ENCODE measurements at places on chromosomes 3 and 15.

DNA sequence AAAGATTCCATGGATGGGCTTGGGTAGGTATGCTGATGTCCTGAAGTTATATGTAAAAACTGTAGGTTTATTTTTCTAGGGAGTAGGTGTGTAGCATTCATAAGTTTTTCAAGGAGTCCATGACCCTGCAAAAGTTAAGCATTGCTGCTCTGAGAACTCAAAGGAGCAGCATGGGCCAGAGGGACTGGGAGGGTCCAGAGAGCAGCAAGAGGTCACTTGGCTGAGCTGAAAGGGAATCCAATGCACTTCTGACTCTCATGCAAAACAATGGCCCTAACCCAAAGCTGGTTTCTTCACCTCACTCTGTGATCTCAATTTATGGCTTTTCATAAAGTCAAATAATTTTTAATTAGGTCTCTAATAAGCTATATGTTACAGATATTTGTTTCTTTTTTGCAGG, 198.3 kb upstream of the GOLGA6L4 start:
- no peak for DNase-seq

DNA sequence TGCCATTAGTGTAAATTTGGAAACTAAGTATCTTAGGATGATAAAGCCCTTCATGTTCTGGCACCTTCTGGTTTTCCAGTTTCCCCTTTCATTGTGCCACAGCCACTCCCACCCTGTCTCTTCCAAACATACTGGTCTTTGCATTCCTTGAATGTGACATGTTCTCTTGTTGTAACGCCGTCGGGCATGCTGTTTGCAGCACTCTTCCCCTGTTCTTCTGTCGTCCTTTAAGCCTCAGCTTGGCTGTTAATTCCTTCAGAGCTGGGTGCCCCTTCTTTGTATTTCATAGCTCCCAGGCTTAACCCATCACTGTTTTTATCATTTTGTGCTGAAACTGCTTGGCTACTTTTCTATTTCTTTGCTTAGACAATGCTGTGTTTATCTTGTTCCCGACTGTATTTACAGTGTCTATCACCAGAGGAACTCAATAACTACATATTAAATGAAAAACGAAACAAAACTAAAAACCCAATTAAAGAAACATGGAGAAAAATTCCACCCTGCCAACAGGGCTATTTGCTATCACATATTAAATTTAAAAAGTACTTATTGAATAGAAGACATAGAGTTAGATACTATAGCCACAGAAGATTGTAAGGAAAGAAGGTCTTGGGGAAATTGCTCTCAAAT, 95.4 kb upstream of the KCNAB1 start:
- DNase-seq, result no peak

DNA sequence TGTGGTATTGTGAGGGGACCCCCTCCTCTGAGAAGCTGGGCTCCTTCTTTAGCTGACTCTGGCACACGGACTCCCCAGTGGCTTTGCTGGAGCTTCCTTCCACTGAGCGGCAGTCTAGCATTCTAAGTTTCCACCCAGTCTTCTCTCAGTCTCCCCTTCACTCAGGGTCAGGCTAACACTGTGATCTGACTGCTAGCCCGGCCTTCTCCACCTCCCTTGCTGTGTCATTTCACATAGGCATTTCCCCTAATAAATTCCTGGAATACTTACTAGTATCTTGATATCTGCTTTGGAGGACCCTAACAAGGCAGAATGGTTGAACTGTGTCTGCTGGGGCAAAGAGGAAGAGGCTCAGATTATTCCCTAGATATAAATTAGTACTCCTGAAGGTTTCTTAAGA, 106.2 kb upstream of the THBS1 start:
- DNase-seq, result no peak

GRCh38 chr15:68431037-68431791, 749 bp downstream of the ITGA11 start:
- DNase-seq, result no peak

GRCh38 chr3:107068980-107069379, 308.3 kb upstream of the CCDC54 start:
- DNase-seq, result no peak

- no peak for DNase-seq
Measured at GRCh38 chr3:100069472-100069871, 44.8 kb downstream of the FILIP1L start.

- no peak for DNase-seq
Measured at GRCh38 chr3:48473617-48473952, 27.0 kb downstream of the ATRIP start.

- no peak for DNase-seq
Measured at GRCh38 chr3:132145833-132146232, 111.0 kb upstream of the CPNE4 start.

GRCh38 chr3:190721330-190721729, 141.2 kb downstream of the GMNC start:
- no peak for DNase-seq

DNA sequence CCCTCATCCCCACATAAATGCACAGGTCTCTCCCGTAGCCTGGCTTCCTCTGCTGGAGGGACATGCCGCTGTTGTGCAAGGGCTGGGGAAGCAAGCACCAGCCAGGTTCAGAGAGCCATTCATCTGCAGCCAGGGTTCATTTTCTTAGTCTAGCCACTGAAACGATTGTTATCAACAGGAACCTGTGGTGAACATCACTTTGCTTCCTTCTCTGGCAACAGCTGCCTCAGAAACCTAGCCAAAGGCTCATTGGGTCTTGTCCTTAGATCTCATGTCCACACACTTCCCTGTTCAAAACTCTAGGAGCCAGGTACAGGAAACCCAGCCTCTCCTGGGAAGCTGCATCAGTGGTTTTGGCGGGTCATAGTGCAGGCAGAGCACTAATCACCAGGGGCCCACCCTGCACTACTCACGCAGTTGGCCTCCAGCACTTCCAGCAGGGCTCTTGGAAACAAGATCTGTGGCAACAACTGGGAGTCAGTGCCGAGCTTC, 47.0 kb downstream of the OXNAD1 start:
- no peak for DNase-seq

DNA sequence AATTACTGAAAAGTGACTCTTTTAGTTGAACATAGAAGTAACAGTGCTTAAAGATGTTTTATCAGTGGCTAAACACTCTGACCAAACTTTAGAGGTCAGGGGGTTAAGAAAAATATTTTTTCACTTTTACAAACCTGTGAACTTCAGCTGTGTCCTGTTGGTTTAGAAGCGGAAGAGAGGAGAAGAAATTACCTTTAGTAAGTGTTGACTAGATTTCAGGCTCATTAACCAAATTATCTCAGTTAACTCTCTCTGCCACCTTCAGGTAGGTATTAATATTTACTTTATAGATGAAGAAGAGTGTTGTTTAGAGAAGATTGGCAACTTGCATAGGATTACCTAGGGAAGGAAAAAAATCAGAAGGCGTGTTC, 151.9 kb upstream of the CMC1 start:
- no peak for DNase-seq

DNA sequence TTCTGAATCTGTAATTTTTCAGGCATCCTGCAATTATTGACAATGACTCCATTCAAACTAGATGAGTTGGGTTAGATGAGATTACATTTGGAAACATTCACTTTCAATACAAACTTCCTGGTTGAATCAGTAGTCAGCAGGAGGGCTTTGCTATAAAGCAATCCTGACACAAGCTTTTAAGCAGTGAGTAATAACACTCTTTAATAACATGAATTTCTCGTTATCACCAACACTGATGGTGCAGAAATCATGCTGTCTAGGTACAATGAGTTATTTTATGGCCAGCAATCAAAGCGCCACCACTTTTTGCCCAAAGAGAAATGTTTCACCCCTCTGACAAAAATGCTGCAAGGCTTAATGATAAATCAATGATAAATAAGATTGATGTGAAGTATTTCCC, 474.8 kb upstream of the CNTN4 start:
- no peak for DNase-seq

GRCh38 chr3:185254799-185255198, 950 bp upstream of the EHHADH start:
- DNase-seq, result no peak

DNA sequence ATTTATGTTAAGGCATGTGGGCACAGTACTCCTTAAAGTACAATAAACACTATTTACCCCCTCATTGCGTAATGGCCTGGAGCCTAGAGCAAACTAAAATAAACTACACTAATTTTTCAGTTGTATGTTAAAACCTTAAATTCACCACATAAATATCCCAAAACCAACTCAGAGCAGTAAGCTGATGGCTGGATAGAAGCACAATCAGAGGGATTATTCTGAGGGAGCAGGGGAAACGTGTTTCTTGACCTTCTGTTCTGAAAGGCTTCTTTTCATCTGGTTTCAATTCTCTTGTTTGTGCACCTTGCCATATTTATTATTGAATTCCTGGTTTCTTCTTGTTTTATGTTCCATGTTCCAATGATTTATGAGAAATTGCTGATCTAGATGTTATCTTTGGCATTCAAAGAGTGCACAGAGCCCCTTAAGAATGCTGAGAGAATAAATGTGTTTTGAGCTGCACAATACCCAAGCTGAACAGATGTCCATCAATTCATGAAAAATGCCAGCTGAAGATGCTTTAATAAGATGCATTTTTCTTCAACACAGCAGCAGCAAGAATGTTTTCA, 29.6 kb downstream of the RPL22L1 start:
- DNase-seq, result no peak

- no peak for DNase-seq
Measured at GRCh38 chr3:153210146-153210545, 48.1 kb downstream of the RAP2B start.

- no peak for DNase-seq
Measured at GRCh38 chr15:34986326-34986725, 1.8 kb downstream of the ZNF770 start.

GRCh38 chr15:70956201-70956995, 63.8 kb downstream of the LRRC49 start:
- DNase-seq, result peak; percentile 31

GRCh38 chr3:42799376-42799775, 4.9 kb downstream of the HIGD1A start:
- no peak for DNase-seq

DNA sequence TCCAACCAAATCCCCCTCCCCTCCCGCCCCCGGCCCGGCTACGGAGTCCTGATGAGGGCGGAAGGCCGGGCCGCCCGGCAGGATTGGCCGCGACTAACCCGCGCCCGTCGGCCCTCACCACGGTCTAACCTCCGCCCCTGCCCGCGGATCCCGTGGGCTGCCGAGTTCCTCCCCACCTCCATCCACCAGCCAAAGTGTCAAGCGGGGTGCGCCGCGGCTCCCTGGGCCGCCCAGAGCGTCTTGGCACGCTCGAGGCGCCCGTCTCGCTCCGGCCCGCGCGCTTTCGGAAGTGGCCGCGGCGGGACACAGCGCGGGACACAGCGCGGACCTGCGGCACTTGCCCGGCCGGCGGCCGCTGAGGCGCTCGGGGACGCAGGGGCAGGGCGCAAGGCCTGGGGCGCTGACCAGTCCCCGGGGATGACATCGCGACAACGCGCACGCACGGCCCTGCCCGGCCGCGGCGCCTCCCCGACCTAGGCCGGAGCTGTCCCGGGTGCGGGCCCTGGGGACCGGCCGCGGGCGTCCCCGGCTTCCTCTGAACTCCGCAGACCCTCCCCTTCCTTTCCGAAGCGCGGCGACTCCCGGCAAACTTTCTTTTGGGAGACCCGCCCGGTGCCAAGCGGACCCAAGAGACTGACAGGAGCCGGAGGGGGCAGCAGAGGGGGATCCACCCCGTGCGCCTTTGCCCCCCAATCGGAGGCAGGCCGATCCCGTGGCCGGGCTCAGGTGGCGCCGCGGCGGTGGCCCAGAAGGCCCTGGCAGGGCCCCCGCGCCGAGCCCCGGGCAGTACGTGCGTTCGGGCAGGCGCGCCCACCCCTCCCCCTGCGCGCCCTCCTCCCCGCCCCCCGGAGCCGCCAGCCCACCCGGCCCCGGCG, 112.8 kb upstream of the ICE2 start:
- DNase-seq, result no peak

DNA sequence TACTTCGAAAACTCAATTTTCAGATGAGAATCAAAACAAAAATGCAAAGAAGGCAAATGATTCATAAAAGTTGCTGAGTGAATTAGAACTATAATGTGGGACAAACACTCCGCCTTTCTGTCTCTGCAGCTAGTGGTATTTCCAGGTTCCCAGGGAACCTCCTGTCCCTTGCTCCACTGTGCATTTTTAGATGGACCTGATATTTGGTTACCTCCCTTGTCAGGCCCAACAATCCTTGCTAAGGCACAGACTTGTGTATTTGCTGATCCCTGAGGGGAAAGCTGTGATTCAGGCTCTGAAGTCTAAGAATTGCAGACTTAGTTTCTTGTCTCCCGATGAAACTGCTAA, 162.7 kb downstream of the LPP start:
- DNase-seq, result no peak

DNA sequence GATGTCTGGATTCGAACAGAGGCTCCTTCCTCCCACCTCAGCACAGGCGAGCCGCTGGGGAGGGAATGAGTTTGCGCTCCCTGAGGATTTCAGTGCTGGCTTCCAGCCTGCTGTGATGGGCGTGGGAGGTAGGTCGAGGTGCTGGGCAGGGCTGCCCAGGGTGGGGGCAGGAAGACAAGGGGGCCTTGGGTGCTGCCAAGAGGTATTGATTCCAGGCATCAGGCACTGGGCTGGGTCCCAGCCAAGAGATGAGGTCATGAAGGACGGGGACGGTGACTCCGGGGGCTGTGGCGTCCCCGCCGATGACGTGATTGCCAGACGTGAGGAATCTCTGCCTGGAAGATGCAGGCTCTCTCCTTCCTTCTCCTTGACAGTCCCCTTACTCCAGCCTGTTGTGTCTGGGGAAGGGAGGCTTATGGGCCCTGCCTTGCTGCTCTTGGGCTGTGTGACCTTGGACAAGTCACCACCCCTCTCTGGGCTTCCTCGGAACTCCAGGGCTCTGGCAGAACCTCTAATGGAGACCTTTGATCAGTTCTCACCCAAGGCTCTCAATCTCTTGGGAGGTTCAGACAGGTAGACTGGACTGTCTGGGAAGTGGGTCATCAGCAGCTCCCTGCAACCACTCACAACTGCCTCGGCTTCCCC, 116.8 kb downstream of the FBLN2 start:
- DNase-seq, result no peak

DNA sequence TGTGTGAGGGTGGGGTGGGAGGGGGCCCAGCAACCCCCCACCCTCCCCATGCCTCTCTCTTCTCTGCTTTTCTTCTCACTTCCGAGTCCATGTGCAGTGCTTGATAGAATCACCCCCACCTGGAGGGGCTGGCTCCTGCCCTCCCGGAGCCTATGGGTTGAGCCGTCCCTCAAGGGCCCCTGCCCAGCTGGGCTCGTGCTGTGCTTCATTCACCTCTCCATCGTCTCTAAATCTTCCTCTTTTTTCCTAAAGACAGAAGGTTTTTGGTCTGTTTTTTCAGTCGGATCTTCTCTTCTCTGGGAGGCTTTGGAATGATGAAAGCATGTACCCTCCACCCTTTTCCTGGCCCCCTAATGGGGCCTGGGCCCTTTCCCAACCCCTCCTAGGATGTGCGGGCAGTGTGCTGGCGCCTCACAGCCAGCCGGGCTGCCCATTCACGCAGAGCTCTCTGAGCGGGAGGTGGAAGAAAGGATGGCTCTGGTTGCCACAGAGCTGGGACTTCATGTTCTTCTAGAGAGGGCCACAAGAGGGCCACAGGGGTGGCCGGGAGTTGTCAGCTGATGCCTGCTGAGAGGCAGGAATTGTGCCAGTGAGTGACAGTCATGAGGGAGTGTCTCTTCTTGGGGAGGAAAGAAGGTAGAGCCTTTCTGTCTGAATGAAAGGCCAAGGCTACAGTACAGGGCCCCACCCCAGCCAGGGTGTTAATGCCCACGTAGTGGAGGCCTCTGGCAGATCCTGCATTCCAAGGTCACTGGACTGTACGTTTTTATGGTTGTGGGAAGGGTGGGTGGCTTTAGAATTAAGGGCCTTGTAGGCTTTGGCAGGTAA, 8.1 kb downstream of the FAM131A start:
- peak; percentile 64 for DNase-seq

Measured in NCI-H1417 (cell line).